ENCODE measurements at places on chromosomes 12 and 14.

DNA sequence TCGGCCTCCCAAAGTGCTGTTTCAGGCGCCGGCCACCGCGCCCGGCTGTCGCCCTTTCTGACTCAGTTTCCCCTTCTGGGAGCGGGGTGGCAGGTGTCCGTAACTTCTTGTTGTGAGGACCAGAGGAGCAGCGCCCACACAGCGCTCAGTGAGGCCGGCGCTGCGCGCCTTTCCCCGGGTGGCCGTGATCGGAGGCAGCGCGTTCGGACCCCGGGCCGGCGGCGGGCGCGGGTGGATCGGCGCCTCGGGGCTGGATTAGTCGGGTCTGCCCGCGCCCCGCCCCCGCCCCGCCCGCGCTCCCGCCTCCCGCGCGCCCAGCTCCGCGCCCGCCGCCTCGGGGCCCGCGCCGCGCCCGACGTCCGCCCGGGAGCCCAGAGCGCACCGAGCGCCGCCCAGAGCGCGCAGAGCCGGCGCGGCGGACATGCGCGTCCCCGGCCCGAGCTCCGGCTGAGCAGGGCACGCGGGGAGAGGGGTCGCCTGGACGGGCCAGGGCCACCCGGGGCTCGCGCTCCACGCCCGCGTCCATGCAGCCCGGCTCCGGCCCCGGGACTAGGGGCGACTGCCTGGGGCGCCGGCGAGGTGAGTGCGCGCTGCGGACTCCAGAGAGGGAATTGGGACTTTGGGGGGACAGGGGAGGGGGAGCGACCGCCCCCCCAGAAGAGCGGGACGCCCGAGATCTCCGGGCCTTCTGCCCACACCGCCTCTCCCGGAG, 50.6 kb downstream of the LRCOL1 start:
- DNase-seq: peak; percentile 6

DNA sequence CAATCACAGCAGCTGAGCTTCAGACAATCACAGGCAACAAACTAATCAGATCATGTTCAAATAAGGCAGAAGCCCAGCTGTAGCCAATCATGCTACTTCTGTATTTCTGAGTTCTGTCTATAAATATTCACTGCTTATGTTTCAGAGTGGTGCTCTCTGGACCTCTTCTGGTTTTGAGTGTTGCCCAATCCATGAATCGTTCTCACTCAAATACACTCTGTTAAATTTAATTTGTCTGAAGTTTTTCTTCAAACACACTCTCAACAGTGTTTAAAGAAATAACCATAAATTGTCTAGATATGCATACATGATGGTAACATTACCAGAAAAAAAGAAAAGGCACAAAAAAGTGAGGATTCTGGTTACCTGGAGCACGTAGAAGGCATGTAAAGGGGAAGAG, 77.9 kb upstream of the BBS10 start:
- DNase-seq: no peak

DNA sequence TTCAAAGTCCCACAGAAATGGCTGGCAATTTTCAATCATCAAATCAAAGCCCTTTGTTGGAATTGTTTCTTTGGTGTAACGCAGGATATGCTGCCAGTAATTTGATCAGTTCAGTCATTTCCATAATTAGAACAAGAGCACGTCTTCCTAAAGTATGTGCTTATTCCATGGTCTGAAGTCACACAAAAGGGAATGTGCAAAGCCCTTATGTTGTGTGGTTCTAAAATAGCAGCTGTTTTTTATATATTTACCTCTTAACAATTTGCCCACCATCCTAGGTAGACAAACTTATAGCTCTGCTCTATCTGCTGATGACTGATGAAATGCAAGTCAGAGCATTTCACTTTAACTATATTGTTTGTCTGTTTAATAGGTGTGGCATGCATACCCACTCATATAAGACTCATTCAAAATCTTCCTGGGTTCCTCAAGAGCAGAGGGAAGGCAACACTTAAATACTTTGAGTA, 176.1 kb upstream of the SLC38A2 start:
- DNase-seq: no peak

DNA sequence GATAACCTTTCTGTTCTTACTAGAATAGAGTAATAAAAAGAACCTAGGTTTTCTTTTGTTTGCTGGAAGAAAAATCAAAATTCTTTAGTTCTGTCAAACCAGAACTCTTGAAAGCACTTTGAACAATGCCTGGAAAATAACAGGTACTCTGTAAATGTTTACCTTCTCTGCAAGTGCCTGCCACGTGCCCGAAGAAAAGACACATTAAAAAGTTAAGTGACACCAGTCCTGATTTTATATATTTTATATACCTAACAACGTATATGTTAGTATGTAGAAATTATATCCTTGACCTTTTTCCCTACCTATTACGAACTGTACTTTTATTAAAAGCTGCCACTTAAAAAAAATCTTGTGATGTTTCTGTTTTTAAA, 976 bp downstream of the THAP2 start:
- DNase-seq: no peak

GRCh38 chr12:47747596-47748506, 10.8 kb downstream of the RAPGEF3 start:
- DNase-seq: no peak

DNA sequence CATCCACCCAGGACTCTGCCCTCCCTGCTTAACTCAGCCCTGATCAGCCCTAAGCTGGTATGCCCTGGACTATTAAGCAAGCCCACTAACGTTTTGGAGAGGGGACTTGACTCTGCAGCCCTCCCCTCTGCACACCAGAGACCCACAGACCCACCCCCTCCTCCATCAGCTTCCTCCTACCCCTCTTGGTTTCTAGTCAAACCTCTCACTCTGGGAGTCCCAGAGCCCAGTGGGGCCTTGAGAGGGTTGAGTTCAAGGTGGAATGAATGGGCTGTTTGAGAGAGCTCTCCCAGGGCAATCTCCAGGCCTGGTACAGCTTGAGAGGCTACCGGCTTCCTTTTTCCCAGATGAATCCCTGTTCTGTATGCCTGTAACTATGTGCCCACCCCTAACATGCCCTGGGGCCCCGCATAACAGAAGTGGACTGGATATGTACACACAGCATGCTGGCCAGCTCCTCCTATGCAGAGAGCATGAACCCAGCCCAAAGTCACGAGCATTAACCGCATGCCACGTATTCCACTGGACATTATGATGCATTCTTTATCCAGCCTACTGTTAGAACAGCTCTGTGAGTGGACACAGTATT, 43.6 kb downstream of the IRF2BPL start:
- DNase-seq: no peak

DNA sequence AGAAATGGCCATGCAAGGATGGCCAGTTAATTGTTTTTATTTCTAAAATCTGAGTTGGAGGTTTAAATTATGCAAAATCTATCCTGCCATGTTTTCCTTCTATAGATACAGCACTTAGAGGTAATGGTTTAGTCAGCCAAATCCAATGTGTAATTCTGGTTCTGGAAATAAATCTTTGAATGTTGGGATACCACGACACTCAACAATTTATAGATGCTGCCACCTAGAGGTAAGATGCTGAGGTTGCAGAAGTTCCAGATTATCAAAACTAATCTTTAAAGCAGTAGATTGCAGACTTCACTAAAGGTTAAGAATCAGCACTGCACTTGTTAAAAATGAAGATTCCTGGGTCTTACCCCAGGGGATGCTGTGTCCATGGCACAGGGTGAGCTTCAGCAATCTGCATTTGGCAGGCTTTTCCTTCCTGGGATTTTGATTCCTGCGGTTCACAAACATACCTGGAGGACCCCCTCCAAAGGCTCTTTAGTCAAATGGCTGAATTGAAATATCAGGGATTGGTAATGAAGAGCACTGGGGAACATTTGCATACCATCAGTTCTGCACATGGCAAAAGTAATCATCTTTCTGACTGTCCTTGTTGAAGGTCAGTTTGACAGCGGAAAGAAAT, 53.4 kb upstream of the ANO4 start:
- no peak for DNase-seq

GRCh38 chr12:91441993-91442952, 259.7 kb upstream of the DCN start:
- DNase-seq: no peak

GRCh38 chr14:22798528-22798927, 16.7 kb downstream of the SLC7A7 start:
- DNase-seq: no peak

DNA sequence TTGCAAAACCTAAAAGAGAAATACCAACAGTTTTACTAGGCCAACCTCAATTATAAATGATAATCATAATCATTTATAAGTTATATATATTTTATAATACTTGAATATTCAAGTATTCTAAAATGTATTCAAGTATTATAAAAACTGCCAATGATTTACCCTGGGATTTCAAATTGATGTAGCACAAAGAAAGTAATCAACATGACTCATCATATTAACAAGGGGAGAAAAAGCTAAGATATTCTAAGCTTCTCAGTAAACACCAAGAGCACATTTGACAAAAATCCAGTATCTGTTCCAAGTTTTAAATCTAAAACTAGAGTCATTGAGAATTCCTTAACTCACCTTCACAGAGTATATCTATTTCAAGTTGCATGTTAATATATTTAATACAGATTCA, 56.1 kb downstream of the CAPZA3 start:
- DNase-seq: no peak

DNA sequence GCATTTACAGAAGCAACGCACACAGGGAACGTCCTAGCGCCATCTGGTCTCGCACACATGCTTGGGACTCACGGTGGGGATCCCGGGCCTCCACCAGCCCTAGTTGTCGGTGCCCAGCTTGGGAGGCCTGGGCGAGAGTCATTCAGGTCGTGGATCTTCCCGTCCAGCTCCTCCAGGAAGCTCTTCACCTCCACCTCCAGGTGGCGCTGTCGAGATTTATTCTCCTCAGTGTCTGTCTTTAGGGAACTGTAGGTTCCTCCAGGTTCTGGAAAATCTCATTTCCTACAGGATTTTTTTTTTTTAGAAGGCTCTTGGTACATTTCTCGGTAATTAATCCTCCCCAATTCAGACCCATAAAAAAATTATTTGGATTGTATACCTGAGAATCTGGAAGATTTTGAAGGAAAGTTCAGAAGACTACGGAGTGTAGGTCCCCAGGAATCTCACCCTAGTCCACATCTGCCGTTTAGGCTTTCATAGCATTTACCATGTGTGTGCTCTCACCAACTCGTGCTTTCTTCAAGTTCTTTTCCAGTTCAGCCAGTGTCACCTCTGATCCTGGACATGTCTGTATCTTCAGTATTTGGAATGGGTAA, 910.0 kb downstream of the TMEM121 start:
- peak; percentile 65 for DNase-seq

- no peak for DNase-seq
Measured at GRCh38 chr12:126233625-126234024, 1168.4 kb downstream of the AACS start.

- no peak for DNase-seq
Measured at GRCh38 chr12:93177208-93178153, 200.2 kb upstream of the NUDT4 start.

GRCh38 chr14:23469906-23470403, 452 bp downstream of the NGDN start:
- peak; percentile 38 for DNase-seq

- no peak for DNase-seq
Measured at GRCh38 chr14:90545966-90546751, 149.3 kb downstream of the CALM1 start.

DNA sequence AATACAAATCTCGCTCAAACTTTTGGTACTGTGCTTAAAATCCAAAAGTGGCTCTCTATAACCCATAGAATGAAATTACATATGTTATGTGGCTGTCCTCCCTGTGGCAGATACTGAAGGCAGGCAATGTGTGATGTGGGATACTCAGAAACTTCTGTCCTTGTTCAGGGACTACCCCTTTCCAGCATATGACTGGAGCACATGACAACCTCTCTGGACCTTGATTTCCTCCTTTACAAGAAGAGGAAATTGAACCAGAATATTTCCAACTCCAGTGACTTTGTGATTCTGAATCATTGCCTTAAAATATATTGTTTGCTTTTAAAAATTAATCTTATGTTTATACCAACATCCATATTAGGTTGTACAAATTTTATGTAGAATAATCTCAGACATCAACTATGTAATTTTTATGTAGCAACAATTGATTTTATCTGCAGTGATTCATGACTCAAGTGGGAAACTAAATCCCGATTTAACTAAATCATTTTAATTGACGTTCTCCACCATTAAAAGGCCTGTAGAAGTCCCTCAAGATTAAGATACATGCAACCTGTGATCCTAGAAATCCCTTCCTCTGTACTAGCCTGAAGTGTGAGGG, 162.4 kb downstream of the AKAP6 start:
- no peak for DNase-seq

DNA sequence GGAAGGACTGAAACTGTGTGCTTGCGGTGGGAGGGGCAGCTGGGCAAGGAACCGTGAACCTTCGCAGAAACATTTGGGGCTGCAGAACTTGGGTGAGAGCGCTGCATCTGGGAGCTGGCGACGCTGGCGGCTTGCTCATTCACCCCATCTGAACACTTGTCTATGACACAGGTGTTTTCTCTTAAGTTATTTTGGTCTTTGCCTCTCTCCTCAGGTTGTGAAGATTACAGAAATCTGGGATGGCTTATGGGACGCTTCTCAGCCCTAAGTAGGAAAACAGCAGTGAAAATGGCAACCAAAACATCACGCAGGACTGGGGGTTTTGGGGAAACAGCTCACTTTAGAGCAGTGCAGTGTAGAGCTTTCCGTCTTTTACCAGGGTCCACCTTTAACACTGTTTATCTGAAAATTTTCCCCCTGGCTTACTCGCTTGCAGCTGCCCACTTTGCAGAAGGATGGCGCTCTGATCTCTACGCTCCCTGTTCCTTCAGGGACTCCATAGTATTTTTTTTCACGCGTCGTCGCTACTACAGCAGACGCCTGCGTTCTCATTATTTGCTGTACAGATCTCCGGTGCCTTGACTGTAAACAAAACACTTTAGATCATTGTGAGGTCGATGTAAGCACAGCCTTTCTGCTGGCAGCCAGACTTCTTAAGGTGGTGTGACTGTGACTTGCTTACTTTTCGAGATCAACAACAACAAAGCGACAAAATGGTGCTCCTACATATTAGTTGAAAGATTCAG, 2.7 kb upstream of the CDKN1B start:
- DNase-seq: no peak

GRCh38 chr12:32482226-32482625, 82.9 kb downstream of the FGD4 start:
- no peak for DNase-seq

All from activated CD4-positive, alpha-beta T cell treated with anti-CD3 and anti-CD28 coated beads, Interleukin-2, amount 50 U/mL, for 24 hours (primary cell).